Epithelial cell of esophagus (primary cell): ENCODE measurements at places on chromosomes 3 and 15.

GRCh38 chr3:117171124-117171523 is 461.5 kb downstream of the TUSC7 start:
- no peak for DNase-seq

DNA sequence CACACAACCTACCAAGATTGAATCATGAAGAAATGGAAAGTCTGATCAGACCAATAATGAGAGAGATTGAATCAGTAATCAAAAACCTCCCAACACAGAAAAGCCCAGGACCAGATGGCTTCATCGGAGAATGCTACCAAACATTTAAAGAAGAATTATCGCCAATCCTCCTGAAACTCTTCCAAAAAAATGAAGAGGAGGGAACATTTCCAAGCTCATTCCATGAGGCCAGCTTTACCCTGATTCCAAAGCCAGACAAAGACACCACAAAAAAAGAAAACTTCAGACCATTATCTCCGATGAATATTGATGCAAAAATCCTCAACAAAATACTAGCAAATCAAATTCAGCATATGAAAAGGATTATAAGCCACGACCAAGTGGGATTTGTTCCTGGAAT is 94.1 kb downstream of the SENP2 start:
- no peak for DNase-seq

DNA sequence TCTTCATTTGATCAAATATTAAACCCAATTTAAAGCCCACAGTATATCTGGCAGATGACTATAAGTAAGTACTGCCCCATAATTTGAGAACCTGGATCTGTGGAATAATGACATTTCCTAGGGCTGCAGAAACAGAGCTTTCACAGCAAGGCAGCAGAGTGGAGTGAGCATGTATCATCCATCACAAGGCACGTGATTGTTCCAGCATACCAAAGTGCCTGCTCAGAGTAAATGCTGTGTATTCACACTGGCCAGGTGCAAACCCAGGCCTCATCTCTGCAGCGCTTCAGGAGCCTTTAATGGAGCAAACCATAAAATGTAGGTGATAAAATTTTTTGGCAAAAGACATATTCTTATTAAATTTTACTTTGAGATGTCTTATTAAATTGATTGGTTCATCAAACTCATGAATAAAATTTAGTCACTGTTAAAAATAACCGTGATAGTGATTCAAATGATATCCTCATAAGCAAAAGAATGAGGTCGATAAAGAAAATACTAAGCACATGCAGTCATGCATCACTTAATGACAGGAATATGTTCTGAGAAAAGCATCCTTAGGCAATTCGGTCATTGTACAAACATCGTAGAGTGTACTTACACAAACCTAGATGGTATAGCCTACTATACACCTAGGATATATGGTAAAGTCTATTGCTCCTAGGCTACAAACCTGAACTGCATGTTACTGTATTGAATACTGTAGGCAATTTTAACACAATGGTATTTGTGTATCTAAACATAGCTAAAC is 99.3 kb upstream of the SLC24A5 start:
- peak; percentile 80 for DNase-seq

GRCh38 chr3:173304182-173304800 is 93.3 kb upstream of the NLGN1 start:
- DNase-seq, result no peak

- no peak for DNase-seq
Measured at GRCh38 chr3:178203650-178204049, 332.6 kb upstream of the KCNMB2 start.

DNA sequence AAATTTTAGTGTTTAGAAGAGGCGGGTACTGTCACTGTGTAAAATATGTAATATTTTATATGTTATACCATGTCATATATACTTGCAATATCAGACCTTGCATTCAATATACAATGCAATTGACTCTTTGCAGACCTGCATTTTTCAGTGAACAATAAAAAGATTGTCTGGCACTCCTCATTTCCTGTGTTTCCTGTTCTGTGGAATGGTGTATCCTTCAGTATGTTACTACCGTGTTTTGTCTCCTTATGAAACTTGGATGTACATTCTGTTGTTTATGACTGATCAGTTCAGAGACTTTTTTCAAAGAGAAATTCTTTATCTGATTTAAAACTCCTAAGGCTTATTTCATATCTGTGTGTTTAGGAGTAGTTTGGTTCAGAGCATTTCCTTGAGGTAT is 31.5 kb downstream of the APH1B start:
- DNase-seq, result peak; percentile 26

- peak; percentile 98 for DNase-seq
Measured at GRCh38 chr3:100001526-100002270, 112.6 kb downstream of the FILIP1L start.

- DNase-seq, result peak; percentile 61
Measured at GRCh38 chr15:63288778-63289378, 11.5 kb downstream of the APH1B start.

DNA sequence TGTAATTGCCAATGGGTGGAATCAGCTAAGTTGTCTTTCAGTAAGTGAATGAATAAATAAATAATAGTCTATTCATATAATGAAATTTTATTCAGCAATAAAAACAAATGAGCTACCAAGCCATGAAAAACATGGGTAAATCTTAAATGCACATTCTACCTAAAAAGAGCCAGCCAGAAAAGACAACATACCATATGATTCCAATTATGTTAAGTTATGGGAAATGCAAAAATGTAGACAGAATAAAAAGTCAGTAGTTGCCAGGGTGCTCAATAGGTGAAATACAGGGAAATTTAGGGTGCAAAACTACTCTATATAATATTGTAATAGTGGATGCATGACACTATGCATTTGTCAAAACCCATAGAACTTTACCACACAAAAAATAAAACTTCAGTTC is 277.2 kb upstream of the EPHA6 start:
- DNase-seq, result no peak

DNA sequence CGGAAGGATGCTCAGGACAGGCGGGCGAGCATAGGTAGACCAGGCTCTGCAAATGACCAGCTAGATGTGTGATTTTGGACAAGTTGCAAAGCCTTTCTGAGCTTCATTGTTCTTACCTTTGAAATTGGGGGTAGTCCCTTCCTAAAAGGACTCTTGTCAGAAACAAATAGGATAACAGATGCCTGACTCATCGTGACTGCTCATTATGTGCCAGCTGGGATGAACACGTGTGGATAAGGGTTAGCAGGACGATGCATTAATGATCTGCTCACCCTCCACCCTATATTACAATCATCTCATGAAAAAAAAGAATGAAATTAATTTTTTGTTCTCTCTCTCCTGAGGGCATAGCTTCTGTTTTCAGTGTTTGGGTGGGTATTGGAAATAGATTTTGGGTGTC is 223.4 kb downstream of the NR2F2 start:
- DNase-seq, result peak; percentile 50

DNA sequence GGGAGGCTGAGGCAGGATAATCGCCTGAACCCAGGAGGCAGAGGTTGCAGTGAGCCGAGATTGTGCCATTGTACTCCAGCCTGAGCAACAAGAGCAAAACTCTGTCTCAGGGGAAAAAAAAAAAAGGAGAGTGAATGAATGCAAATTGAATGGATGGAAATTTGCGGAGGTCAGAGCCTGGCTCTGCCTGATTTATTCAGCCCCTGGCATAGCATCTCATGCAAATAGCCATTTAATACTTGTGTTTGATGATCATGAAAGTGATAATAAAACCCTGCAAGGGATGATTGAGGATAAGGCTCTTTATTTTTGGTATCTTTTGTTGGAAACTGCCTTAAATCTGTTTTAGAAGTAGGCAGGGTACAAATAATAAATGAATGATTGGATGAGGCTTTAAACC is 133.0 kb upstream of the SEMA6D start:
- no peak for DNase-seq

- no peak for DNase-seq
Measured at GRCh38 chr3:122773944-122774509, 19.6 kb downstream of the HSPBAP1 start.

DNA sequence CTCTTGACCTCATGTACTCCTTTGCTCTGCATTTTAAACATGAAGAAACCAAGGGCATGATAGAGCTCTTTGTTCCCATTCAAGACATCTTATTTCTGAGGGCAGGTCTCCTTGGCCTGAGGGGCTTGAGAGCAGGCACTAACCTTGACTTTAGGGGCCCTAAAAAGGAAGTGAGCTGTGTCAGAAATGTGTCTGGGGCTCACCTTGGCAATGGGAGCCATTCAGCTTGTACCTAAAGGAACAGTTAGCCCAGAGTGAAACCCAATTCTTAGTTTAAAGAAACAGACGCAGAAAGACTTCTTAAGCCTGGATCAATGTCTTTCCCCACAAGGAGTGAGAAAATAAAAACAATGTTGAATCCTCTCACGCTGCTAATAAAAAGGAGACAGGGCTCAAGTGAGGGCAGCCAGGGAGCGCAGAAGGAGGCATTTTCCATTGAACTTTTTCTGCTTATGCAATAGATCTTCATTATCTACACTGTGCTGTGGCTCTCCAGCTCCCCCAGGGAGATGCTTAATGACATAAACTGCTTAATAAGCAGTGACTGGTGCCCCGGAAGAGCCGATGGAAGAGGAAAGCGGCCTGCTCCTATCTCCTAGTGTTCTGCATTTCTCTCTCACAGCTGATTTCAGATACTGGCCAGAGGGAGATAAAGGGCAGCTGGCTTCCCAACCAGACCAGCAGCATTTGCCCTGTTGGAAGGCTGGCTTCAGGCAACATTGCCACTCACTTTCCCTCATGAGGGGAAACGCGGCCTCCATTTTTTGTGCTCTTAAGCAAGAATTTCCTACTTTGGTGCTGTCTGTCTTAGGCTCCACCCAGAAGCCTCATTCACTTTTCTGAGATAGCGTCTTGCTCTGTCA is 152.0 kb downstream of the OPA1 start:
- DNase-seq, result no peak

DNA sequence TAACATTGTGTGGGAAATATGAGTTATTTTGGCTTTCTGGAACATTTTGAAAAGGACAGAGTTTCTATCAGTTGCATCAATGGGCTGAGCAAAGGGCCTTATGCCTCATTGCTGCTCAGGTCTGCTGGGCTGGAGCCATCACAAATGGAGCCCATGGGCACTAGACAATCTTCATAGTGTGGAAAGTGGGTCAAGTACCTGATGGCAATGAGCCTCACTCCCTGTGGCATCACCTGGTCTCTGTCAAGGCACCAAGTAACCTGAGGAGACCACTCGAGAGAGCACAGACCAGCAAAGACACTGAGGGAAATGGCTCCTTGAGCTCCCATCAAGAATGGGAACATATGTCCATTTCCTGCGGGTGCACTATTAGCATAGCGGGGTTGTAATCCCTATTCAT is 96.7 kb upstream of the PPP2R3A start:
- DNase-seq, result no peak

GRCh38 chr3:4712109-4712508 is 219.0 kb downstream of the ITPR1 start:
- DNase-seq, result peak; percentile 99

DNA sequence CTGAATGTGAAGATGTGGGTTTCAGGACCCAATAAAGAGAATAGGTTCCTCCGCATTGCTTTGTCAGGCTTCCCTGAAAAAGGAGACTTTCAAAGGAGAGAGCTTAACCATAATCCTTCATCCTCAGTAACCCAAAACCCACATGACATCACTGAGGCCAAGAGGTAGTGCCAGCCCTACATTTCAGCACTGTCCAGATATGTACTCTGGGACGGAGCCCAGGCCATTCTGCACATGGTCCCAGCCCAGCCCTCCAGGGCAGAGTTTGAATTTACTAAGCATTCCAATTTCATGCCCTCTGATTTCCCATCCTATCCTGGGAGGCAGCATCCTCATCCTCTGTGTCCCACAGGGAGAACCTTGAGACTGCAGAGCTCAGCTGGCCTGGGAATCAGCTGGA is 210.5 kb downstream of the GABRB3 start:
- DNase-seq, result no peak

- DNase-seq, result no peak
Measured at GRCh38 chr3:38370861-38371260, 24.3 kb downstream of the XYLB start.

GRCh38 chr15:42059661-42060476 is 34.5 kb downstream of the PLA2G4D start:
- DNase-seq, result peak; percentile 56

DNA sequence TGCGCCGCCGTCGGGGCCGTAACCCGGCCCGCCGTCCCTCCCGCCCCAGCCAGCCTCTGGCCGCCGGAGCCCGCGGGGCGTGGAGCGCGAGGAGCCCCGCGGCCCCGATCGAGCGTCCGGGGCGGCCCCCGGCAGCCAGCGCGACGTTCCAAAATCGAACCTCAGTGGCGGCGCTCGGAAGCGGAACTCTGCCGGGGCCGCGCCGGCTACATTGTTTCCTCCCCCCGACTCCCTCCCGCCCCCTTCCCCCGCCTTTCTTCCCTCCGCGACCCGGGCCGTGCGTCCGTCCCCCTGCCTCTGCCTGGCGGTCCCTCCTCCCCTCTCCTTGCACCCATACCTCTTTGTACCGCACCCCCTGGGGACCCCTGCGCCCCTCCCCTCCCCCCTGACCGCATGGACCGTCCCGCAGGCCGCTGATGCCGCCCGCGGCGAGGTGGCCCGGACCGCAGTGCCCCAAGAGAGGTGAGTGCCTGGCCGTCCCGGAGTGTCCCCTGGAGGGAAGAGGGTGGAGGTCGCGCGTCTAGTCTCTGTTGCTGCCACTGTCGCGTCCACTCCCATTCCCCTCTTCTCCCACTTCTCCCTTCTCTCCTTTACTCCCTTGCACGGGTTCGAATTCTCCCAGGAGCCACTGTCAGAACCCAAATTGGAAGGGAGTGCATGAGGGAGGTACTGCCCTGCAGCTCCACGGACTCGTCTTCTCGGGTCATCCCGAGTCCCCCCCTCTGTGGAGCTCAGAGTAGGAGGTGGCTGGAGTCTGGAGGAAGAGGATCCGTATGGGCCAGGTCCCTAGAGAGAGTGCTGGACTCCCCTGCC is 585 bp downstream of the CSK start:
- DNase-seq, result no peak

- DNase-seq, result no peak
Measured at GRCh38 chr3:117495620-117496019, 786.0 kb downstream of the TUSC7 start.

DNA sequence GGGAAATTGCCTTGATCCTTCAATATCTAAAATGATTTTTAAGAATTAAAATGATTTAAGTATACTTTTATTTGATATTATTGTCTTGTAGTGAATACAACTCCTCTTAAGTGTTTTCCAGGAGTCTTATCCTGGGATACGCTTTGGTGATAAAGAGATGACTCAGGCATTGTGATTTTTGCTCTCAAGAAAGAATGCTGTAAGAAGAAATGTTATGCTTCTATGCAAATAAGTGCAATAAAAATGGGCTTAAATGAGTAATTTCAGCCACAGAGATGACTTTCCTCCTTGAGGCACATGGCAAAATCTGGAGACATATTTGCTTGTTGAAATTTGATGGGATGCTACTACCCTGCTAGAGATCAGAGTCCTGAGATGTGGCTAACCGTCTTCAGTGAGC is 358.6 kb upstream of the BCHE start:
- peak; percentile 21 for DNase-seq

GRCh38 chr3:148078658-148079057 is 619.0 kb upstream of the AGTR1 start:
- no peak for DNase-seq

DNA sequence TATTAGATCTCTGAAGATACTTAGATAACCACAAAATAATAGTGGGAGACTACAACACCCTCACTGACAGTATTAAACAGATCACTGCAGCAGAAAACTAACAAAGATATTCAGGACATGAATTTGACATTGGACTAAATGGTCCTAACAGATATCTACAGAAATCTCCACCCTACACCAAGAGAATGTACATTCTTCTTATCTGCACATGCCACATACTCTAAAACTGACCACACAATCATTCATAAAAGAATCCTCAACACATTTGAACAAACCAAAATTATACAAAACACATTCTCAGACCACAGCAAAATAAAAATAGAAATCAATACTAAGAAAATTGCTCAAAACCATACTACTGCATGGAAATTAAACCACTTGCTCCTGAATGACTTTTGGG is 116.3 kb downstream of the DTWD1 start:
- DNase-seq, result no peak

GRCh38 chr3:86418861-86419260 is 572.1 kb downstream of the VGLL3 start:
- DNase-seq, result no peak
